ENCODE measurements at places on chromosomes 3 and 15. TPM values are rescaled to one million over a fixed set of nuclear protein-coding genes. Genes with fewer than 3 reads are reported as not detected.

TRPM1 gene
- not detected for polyA plus RNA-seq

SLC6A20 gene
- 1.5 TPM for polyA plus RNA-seq

BAHD1 gene
- 22.4 TPM for polyA plus RNA-seq

ADAMTS7 gene
- polyA plus RNA-seq: 0.97 TPM

SAMD7 gene
- not detected for polyA plus RNA-seq

DNAH12 gene
- polyA plus RNA-seq: not detected

Measured in brain (organoid and tissue), 16 donors.